Activated CD8-positive, alpha-beta memory T cell treated with anti-CD3 and anti-CD28 coated beads for 1 hour (primary cell): ENCODE measurements at places on chromosomes 5 and 9.
A peak's percentile ranks its signal among the peaks of the same experiment; 100 is the strongest.

- no peak for DNase-seq
Observed at GRCh38 chr9:78319197-78320029, 22.5 kb downstream of the PSAT1 start.

- DNase-seq = no peak
Observed at GRCh38 chr5:92653730-92654461, 927.1 kb downstream of the NR2F1-AS1 start.

DNA sequence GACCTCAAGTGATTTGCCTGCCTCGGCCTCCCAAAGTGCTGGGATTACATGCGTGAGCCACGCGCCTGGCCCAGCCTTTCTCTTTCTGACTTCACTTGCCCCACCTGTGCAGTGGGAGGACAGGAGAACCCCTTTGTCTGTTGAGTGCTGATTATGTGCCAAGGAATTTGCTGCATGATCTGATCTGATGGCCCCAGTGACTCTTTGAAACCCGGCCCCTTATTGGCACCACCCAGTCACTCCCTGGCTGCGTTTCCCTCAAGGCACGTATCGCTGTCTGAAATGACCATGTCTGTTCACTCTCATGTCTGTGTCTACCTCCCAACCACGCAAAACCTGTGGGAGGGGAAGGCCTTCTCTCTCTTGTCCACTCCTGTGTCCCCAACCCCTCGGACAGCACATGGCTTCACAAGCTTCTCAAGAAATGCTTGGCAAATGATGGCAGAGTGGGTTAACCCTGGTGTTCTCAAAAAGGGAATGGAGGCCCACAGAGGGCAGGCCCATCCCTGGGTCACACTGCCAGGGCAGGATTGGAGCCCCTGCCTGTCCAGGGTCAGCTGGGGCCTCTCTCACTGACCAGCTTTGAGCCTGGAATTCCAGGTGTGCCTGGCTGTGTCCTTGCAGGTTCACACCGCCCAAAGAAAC lies 21.9 kb downstream of the NEK6 start:
- no peak for DNase-seq

GRCh38 chr5:83277154-83277553 lies 194.4 kb upstream of the VCAN start:
- no peak for DNase-seq

DNA sequence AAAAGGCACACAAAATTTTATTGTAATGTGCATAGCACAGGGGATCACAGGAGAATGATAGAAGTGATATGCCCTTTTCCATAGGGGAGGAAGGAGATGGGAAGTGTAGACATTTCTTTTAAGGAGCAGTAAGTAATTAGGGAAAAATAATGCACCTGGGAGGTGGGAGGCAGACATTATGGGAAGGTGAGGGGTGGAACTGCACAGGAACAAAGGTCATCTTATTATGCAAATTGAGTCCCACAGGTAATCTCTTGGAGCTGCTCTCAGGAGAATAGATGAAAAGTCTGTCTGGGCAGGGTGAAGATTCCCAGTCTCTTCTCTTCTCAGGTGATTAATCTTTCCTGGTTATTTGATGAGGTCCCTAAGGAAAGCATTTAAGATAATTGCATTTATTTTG lies 331.5 kb downstream of the ENC1 start:
- no peak for DNase-seq

DNA sequence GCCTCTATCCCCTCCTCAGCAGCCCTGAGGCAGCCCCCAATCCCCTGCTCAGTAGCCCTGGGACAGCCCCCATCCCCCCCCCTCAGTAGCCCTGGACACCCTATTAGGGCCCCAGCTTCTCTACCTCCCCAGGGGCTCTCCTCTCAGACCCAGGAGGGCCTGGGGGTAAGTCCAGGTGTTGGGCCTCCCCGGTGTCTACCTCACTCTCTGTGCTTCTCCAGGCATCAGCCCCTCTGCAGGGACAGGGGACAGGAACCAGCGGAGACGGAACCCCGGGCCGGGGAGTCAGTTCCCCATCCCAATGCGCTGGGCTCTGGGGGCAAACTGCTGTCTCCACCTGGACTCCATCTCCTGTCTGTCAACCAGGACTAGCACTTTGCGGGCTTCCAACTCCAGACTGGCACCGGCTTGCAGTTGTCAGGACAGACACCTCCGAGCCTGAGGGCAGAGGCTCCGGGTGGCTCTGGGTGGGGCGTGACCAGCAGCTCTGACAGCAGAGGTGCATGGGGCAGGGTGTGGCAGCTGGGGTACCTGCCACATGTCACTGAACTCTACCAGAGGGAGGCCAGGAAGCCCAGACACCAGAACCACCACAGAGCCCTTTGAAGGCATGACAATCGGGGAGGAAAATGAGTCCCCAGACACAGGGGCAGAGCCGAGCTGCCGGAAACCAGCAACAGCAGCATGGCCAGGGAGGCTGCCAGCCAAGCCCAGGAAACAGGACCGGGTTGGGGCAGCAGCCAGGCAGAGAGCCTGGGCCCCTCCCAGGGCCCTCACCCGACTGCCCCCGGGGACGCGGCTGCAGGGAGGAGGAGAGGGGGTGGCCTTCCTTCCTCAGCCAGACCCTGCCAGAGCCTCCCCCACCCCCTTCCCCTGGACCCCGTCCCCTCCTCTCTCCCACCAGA lies 17.7 kb upstream of the UBAC1 start:
- DNase-seq = no peak

DNA sequence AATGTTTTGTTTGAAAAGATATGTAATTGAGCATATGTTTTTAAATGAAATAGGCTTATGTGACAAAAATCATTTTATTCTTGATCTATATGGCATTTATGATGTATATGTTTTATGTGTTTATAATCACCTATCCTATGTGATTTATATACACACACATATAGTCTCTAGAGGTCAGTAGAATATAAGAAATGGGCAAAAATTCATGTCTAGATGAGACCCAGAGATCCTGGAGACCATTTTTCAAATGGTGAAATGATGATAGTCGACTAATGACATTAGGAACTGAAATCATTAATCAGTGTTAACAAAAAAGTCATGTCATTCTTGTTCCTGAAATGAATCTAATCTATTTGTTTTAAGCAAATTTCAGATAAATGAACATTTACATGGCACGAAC lies 709.2 kb upstream of the WWC1 start:
- no peak for DNase-seq

DNA sequence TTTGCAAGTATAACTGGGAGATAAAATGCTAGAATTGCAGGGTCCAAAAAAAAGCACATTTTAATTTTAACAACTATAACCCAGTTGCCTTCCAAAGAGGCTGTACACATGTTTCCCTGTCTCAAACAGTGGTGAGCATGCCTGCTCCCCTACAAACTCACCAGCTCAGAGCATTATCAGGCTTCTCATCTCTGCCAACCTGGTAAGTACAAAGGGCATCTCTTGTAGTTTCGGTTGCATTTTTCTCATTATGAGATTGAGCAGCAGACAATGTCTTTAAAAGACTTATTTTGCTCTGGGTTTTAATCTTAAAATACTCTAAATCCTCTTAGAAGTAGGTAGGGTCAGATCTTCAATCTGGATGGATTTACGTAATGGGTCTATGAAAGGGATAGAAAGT lies 107.1 kb upstream of the MSX2 start:
- no peak for DNase-seq

- DNase-seq = no peak
Observed at GRCh38 chr5:80759866-80760577, 105.2 kb upstream of the DHFR start.

DNA sequence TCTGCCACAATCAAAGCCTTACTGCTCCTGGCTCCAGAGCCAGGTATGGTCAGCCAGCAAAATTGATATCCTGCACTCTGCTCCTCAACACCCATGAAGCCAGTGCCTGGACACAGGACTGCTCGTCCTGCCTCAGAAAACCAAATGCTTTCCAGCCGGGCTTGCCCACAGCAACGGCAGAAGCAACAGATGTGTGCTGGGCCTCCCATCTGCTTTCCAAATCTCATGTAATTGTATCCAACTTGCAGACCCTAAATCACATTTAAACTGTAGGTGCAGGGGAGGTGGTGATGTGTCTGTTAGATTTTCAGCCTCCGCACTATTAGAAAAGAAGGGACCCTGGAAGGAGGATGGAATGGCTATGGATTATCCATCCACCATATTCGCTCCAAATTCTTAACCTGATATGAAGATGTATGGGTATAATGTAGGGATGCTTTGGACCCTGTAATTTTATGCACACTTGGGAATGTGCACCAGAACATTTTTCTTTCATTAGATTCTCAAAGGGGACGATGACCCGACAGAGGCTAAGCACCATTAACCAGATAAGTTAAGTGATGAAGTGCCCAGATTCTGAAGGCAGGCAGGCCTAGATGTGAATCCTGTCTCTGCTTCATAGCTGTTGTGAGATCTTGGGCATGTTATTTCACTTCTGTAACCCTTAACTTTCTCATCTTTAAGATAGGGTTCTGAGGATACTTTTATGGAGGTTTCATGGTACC lies 58.2 kb downstream of the EXOSC2 start:
- no peak for DNase-seq

DNA sequence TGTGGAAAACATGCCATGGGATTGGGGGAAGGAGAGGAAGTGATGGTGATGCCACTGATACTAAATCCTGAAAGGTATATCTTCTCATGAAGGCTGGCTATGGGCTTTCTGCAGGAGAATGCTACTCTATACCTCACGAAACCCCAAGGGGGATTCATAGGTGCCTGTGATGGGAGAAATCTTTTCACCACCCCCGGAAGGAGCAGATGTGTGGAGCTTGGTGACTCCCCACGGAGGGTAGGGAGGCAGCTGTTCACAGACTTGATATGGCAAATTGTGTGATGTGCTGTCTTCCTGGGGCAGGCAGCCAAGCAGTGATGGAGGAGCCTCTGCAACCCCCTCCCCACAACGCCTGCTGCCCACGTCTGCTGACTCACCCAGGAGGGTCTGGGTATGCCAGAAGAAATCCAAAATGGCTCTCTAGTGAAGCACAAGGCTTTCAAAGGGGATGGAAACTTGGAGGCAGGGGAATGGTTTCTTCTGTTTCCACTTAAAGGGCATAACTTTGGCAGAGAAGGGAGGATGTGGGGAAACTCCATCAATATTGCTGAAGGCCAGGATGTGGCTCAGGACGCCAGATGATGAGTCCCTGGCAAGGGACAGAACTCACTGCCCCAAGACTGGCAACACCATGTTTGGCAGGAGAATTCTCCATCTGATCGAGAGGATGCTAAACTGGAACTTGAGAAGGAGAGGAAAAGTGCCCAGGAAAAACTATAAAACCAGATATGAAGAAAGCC lies 188.3 kb downstream of the GABBR2 start:
- no peak for DNase-seq

DNA sequence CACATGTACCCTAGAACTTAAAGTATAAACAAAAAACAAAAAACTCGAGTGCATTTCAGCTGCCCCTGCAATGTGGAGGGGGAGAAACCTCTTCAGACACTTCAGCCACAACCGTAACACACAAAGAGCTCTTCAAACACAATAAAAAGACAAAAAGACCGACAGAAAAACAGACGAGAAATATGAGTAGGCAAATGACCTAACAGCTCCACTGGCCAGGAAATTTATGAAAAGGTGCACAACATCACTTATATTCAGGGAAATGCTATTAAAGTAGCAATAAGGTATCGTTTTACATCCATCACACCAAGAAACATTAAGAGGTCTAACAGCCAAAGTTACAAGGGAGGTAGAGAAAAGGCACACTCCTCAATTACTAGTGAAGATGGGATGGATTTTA lies 6.2 kb downstream of the ZBED3 start:
- DNase-seq = no peak

GRCh38 chr5:154940772-154941620 lies at the start of gene MRPL22:
TSS of gene MRPL22 (plus strand) at chr5:154941073. CDS start at chr5:154941111, 38 bp downstream.
- peak; percentile 94 for DNase-seq

- no peak for DNase-seq
Observed at GRCh38 chr5:152514827-152515397, 109.8 kb upstream of the NMUR2 start.

DNA sequence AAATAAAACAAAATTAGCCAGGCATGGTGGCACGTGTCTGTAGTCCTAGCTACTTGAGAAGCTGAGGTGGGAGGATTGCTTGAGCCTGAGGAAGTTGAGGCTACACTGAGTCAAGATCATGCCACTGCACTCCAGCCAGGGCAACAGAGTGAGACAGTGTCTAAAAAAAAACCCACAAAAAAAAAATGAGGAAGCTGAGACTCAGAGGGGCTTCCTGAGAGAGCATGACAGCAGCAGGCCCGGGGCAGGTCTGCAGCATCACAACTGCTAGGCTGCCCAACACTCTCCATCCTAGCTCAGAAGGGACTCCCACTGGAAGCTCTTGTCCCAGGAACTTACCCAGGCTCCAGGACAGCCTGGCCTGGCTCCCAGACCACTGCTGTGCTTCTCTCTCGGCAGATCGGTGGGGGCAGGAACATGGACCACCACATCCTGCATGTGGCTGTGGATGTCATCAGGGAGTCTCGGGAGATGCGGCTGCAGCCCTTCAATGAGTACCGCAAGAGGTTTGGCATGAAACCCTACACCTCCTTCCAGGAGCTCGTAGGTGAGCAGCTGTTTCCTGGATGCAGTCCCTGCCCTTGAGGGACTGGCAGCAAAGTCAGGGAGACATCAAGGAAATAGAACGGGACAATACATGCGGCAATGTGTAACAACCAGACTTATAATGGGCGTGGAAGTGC lies 19.1 kb downstream of the PTGS1 start:
- no peak for DNase-seq

GRCh38 chr5:178108966-178109365 lies 4.4 kb upstream of the N4BP3 start:
- no peak for DNase-seq

- no peak for DNase-seq
Observed at GRCh38 chr5:154046486-154046885, 7.7 kb downstream of the MFAP3 start.

DNA sequence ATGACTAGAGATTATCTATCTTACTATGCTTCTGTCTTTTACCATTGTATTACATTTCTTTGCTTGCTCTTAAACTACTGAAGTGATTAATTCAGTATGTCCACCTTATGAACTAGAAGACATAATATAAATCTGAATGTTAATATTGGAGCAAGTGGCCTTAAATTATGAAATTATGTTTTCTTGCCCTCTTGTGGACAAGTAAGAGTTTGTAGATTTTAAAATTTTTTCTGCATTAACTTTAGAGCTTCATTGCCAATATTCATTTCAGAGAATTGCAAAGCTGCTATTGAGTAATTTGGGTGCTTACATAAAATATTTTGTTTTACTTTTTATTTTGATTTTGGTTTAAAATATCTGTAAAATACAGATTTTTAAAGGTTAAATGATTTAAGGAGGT lies 55.3 kb downstream of the RANBP17 start:
- no peak for DNase-seq

GRCh38 chr5:112116371-112116770 lies 302.7 kb downstream of the EPB41L4A start:
- no peak for DNase-seq
